ENCODE measurements at places on chromosomes 1 and 21.

- DNase-seq, result no peak
Measured at GRCh38 chr1:150968491-150968890, 6.1 kb downstream of the CERS2 start.

DNA sequence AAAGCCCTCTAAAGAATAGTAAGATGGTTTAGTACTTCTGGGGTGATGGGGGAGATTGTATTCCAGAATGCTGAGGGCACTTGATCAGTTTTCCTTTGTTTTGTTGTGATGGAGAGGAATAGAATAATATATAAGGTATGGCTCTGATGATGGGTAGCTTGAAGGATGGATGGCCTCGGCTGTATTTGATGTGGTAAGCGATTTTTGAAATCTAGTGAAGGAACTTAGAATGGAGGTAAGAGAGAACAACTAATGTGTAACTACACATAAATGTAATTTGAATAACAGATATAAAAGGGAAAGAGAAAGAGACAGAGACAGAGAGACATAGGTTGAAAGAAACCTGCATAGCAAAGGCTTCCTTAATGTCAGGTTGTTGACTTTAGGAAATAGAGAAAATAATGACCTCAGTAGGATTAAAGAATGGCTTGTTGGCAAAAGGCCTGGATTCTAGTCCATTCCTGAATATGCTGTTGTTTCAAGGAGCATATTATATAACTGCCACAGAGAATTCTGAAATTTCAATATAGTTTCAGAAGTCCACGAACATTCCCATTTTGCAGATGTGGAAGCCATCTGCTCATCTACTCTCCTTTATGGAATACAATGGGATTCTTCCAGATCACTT lies 58.7 kb downstream of the NIBAN1 start:
- no peak for DNase-seq

DNA sequence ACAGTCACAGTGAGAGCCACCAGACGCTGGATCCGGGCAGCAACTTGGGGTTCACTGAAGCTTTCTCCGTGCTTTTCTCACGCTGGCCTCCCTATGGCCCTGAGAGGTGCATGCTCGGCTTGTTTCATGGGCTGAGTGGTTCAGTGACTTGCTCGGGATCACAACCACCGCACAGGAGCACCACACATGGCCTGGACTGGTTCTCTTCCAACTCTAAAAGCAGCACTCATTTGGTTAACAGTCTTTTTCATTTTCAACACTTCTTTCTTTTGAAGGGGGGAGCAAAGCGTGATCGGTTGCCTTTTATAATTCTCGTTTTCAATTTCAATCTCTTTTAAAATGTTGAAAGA lies 26.2 kb downstream of the UBIAD1 start:
- DNase-seq, result no peak

DNA sequence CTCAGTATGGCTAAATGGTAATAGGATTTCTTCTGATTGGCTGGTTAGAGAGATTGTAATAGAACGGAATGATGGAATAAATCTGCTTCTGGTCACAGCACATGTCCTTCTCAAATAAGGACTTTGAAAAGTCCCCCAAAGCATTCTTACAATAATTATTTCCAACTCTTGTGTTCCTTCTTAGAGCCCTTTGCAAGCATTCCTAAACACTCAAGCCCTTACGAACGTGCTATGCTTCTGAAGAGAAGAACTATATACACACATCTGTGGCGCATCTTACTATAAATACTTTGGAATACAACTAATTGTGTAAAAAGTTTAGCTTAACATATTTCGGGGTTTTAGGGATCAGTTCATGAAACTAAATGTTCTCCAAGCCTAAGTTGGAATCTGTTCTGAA lies 25.6 kb downstream of the CLIC4 start:
- DNase-seq, result no peak

- peak; percentile 91 for DNase-seq
Measured at GRCh38 chr1:156705918-156706656, 704 bp upstream of the CRABP2 start.

DNA sequence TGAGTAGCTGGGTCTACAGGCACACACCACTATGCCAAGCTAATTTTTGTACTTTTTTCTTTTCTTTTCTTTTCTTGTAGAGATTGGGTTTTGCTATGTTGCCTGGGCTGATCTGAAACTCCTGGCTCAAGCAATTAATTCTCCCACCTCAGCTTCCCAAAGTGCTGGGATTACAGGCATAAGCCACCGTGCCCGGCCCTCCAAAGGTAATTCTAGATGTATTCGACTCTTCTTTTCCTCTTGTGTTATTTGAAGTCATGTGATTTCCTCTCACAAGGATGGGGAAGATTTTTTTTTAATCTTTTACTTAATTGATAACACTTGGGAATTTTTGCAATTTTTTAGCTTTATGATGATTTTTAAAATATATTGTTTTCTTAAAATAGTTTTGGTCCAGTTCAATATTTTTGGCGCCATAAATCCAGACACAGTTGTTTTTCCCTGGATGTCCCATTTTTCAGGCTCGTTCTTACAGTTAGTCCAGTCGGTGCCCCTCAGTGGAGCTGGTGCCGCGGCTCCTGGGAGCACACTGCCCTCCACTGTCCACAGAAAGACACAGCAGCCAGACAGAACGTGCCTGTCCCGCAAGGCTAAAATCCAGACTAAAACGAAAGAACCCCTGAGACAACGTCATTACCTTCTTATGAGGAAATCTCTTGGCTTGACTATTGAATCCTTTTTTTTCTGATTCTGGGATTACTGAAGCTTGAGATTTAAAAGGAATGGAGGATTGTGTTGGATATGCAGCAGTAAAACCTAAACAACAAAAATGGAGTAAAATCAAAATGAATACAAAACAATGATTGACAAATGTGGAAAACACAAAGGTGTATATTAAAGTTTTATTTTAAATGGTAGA lies 22.4 kb downstream of the STPG1 start:
- DNase-seq, result peak; percentile 71

DNA sequence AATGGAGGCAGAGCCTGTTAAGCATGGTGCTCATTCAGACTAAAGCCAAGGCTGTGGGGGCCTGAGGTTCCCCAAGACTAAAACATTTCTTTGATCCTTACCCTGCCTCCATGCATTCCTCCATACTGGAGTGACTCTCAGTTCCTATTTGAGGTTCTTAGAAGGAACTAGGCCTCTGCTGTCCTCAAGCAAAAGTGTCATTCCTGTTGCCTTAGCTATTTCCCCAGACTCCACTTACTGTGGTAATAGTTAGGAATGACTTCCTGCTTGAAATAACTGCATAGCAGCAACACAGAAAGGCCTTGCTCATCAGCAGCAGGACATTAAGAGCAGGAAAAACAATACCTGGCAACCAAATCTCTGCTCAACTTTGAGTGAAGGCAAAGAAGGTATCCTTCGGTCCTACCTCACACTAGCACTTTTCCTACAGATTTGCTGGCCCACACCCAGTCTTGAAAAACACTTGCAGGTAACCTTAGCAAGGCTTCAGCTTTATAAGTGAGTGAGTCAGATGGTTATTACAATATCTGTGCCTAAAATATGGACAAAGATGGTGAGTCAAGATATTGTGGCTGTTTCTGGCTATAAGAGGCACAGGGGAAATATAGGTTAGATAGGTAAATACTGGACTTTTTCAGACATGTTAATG lies 14.8 kb downstream of the LRRC41 start:
- DNase-seq, result no peak

DNA sequence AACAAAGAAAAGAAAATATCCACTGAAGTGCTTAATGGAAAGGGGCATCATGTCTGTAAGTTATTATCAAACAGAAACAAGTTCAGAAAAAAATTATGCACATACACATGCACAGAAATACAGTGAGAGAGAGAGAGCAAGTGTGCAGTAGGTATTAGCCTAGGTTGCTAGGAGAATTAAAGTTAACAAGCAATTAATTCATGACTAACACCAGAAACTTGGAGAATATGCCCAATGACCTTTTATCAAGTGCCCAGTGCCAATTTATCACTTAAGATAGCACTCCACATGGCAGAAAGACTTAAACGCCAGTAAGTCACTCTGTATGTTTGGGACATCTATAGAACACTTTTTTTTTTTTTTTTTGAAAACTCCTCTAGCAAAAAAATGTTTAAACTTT lies 56.2 kb upstream of the SLC16A1 start:
- no peak for DNase-seq

DNA sequence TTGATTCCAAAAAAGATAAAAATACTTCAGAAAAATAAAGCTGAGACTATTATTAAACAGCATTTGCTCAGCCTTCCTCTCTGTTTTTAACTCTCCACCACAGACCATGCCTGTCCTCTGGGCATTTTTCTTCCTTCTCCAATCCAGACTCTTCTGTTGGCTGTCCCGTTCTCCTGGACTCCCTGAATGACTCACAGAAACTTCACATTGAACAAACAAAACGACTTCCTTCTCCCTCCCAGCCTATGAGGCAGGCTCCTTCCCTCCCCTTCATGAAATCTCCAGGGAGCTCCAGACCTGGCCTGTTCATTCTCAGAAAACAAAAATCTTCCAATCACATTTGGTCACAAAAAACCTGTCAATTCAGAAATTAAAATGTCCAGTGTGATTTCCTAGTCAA lies 421.3 kb downstream of the NPHP4 start:
- DNase-seq, result no peak

DNA sequence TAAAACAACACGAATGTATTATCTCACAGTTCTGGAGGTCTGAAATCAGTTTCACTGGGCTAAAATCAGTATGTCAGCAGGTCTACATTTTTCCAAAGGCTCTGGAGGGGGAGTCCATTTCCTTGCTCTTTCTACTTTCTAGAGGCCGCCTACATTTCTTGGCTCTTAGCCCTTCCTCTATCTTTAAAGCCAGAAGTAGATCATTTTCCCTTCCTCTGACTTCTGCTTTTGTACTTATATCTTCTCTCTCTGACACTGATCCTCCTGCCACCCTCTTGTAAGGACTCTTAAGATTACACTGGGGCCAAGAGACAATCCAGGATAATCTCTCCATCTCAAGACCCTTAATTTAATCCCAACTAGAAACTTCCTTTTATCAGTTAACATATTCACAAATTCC lies 41.4 kb downstream of the MSH4 start:
- no peak for DNase-seq

DNA sequence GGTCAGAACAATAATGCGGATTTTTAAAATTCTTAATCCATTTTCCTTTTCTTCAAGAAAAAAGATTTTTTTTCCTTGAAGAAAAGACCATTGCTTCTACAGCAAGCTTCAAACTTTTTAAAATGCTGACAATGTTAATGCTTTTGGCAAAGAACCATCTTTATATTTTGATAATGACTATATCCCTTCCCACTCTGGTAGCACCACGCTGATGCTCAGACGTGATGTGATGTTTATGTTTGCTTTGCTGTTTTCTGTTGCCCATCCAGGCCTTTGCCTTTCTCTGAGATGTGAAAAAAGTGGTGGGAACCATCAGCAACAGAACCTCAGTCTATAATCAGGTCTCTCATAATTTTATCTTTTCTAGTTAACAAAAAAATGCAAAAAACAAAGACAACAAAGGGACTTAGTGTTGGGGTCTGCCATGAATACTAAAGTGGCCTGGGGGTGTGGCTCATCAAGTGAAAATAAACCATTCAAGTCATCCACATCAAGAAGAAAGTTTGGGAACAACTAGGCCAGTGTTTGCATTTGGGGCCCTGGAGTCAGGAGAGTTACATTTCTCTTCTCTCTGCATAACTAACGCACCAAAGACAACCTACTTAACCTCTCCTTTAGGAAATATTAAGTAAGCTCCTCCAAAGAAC lies 244.6 kb upstream of the DMRTA2 start:
- DNase-seq, result no peak

Measured in NCI-H510A treated with DMSO at 0.1 percent for 48 hours (cell line).